Skeletal muscle tissue (tissue), 5 donors: ENCODE measurements at places on chromosomes 4 and X. TPM values are rescaled to one million over a fixed set of nuclear protein-coding genes. Genes with fewer than 3 reads are reported as not detected.

Gene IDUA
- 1.0 TPM for total RNA-seq

Gene GC
- not detected for total RNA-seq

Gene ITGB1BP2
- total RNA-seq: 120 TPM

Gene CT45A3
- total RNA-seq: not detected

Gene MND1
- 6.8 TPM for total RNA-seq

Gene HGFAC
- total RNA-seq: 0.52 TPM

Gene PLAC8
- total RNA-seq: 11.0 TPM

Gene TMSB15B
- 5.2 TPM for total RNA-seq

Gene SYTL5
- not detected for total RNA-seq

Gene FGF13
- 48.5 TPM for total RNA-seq

Gene NR3C2
- total RNA-seq: 16.7 TPM

Gene DOCK11
- 22.4 TPM for total RNA-seq

Gene DUX4
- not detected for total RNA-seq

Gene UGT2B17
- total RNA-seq: not detected

Gene NMU
- not detected for total RNA-seq

Gene TRIM2
- total RNA-seq: 21.4 TPM

Gene NUDT11
- total RNA-seq: 3.7 TPM

Gene AVPR2
- 1.0 TPM for total RNA-seq

Gene CT45A9
- not detected for total RNA-seq

Gene GDPD2
- not detected for total RNA-seq

Gene ARAF
- total RNA-seq: 7.3 TPM

Gene WDR17
- total RNA-seq: 1.0 TPM

Gene SSX4B
- total RNA-seq: not detected
